Immature natural killer cell (primary cell): ENCODE measurements at places on chromosomes 12 and 14.

GRCh38 chr14:104724407-104724980 is 465 bp downstream of the ADSS1 start:
- no peak for DNase-seq

- no peak for DNase-seq
Observed at GRCh38 chr14:23639891-23640523, 3.8 kb downstream of the DHRS2 start.

DNA sequence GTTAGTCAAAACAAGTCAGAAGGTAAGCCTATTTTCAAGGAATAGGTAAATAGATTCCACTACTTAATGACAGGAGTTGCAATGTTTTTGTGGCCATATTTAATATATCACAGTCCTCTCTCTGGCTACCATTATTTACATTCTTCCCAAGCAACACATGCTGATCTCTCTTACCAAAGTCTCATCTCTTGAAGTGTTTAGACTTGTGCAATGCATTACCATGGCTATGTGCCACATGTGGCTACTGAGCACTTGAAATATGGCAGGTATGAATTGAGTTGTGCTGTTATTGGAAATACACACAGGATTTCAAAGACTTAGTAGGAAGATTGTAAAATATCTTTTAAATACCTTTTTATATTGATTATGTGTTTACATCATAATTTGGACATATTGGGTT is 262.4 kb upstream of the PDE3A start:
- DNase-seq = no peak

DNA sequence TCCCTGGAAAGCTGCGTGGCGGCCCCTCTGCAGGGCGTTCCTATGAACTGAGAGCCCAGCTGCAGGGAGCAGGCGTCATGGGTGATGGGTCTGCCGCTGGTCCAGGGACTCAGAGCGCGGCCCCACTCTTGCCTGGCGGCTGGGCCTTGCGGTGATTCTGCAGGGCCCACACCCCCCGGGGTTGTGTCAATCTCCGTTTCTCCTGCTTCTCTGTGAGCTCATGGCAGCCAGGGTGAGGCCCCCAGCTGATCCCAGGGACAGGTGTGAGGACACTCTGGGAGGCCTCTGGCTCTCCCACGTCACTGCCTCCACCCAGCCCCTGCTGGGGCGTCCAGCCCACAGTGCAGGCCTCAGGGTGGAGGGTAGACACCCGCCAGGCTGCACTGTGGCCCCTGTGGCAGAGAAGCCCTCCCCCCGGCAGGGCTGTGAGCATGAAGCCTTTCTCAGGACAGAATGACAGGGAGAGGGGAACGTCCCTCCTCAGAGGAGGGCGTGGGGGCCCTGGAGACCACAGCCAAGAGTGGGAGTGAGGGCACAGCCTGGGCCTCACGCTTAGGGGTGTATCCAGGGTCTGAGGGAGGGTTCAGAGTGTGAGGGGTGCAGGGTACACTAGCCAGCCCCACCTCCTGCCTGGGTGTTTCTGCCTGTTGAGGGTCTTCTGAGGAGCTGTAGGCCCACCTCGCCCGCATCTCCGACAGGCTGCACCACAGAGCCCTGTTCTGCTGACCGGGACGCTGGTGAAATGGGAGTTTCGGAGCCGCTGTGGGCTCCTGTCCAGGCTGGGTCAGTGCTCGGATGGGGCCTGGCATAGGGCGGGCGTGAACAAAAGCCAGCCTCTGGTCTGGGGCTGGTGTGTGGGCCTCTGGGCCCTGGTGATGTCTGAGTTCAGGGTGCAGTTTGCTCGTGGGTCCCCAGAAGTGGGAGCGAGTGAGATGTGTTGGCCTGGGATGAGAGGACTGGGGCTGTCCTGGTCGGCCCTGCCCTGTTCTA is 26.7 kb upstream of the CRIP2 start:
- DNase-seq = no peak

DNA sequence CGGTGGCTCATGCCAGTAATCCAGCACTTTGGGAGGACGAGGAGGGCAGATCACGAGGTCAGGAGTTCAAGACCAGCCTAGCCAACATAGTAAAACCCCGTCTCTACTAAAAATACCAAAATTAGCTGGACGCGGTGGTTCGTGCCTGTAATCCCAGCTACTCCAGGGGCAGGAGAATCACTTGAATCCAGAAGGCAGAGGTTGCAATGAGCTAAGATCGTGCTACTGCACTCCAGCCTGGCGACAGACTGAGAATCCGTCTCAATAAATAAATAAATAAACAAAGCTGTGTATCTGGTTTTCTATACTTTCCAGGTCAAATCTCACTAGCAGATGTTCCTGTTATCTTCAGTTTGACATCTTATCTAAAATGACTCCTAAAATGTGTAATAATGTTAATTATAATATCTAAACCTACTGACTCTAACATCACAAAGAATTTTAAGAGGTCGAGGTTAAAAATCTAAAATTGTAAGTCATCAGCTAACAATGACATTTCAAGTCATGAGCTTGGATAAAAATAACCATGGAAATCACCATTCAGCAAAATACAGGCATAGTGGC is 2.4 kb upstream of the SRP54 start:
- DNase-seq = no peak

- DNase-seq = no peak
Observed at GRCh38 chr12:123094349-123095077, 56.4 kb downstream of the PITPNM2 start.

DNA sequence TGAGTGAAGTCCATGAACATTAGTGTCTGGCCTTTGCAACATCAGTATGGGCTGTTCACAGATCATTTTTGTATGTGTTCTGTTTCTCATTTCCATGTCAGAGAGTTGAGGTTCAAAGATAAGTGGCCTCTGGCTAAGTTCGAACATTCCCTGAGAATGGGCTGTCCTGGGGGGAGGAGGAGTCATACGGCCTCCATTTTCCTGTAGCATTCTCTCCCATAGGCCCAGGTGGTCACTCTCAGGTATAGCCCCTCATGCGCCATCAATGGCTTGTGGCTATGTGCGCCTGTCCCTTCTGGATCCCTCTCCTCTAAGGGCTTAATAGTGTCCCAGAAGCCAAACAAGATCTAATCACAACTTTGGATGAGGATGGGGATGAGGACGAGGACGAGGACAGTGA is 165.0 kb downstream of the PAX9 start:
- no peak for DNase-seq

- no peak for DNase-seq
Observed at GRCh38 chr12:129312048-129312447, 458.8 kb downstream of the GLT1D1 start.

GRCh38 chr12:95837240-95838038 is 21.3 kb upstream of the SNRPF start:
- DNase-seq = no peak

DNA sequence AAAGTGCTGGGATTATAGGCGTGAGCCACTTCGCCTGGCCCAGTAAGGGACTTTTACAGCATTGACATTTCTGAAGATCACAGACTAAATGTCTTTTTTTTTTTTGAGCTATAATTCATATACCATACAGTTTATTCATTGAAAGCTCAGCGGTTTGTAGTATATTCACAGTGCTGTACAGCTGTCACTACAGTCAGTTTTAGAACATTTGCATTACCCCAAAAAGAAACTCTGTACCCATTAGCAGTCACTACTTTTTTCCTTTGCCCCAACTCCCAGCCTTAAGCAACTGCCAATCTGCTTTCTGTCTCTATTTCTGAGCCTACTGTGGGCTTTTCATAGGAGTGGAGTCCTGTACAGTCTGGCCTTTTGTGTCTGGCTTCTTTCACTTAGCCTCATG is 8.2 kb downstream of the BRI3BP start:
- no peak for DNase-seq

DNA sequence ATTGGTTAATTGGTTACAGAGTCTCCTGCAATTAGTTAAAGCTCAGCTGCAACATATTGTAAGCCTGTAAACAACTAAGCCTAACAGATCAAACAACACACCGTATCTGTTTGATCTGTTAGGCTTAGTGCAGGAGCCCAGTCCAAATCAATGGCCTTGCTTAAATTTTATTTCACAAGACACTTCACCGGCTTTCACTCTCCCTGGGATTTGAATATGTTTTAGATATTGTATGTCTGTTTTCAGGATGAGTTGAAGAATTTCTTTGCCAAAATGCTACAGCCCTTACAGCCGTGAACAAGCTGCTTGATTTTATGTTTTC is 5.5 kb upstream of the RNASE1 start:
- DNase-seq = no peak

GRCh38 chr14:87468531-87468930 is 524.5 kb downstream of the GALC start:
- no peak for DNase-seq

DNA sequence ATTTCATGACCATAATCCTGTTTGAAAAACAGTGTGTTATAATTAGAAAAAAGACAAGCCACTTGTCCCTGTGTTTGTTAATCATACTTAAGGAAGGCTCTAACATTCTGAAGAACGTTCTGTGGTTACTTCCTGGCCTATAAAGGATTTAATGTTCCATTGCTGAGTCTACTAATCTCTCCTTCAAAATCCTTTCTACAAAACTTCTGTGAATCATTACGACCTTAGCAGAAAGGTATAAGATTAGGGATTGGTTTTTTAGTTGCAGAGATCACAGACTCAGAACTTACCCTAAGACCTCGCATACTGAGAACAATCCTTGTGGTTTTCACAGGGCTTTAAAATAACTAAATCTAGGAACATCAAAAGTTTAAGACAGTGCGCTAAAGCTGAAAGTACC is 48.3 kb downstream of the TMCC3 start:
- no peak for DNase-seq

DNA sequence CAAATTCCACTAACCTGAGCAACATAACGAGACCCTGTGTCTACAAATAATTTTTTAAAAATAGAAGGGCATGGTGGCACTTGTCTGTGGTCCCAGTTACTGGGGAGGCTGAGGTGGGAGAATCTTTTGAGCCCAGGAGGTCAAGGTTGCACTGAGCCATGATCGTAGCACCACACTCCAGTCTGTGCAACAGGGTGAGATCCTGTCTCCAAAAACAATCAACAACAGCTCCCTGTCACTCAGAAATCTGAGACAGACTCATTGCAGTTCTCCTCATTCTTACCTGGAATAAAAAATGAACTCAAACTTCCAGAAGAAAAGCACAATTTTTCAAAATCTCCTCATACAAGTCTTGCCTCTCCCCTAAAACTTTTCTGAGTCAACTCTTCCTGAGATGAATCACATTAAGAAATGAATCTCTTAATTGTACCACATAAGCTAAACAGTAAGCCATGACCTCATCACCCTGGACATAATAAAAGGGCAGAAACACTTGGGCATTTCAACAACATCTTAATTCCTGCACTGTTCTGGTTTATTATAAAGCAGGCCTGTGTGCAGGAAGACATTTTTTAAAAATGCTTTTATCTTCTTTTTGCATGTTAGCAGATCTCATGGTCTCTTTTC is 214.3 kb upstream of the CDKN3 start:
- DNase-seq = no peak

DNA sequence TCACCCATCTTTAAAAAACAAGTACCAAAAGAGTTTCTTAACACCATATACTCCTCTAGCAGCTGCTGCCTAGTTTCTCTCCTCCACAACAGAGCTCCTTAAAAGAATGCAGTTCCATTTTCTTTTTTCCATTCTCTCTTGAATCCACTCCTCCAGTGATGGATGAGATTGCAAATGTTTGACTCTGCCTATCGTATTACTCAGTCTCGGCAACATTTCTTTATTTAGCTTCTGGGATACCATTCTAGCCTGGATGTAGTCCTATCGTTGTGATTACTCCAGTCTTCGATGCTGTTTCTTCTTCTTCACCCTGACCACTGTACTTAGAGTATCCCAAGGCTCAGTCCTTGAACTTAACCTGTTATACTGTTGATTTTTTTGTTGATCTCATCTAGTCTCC is 30.8 kb downstream of the CAND1 start:
- DNase-seq = no peak

GRCh38 chr14:33393895-33394368 is 455.3 kb downstream of the NPAS3 start:
- DNase-seq = no peak

DNA sequence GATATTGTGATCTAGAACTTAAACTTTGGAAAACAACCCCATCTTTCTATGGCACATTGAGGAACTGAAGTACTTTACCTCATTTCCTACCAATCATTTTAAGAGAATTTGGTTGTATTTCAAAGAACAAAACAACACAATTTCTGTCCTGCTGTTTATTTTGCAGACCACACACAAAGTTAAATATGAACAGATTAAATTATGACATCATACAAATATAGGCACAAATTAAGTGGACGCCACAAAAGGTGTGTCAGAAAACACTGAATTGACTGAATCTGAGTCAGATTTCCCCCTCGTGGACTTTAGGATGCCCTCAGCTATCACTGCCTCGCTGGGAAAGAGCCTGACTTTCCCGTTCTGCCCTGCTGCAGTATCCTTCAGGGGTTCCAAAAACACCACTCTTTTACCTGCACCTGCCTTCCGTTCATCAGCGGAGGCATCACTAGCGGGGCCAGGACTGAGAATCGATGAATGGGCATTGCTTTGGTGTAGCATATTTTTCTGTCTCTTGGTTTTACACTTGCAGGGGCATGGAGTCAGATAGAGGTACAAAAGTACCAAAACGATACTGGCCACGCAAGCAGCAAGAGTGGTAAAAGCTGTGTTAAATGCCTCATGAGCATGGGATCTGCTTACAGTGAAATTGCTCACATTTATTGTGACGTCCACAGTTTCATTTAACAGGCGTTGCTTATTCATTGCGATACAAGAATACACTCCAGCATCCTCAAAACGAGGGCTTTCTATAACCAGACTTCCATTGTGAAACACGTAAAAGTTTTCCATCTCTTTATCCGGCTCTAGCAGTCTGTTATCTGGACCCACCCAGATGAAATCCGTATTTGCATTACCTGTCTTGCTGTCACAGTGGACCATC is 2.0 kb upstream of the PCED1B start:
- DNase-seq = no peak

DNA sequence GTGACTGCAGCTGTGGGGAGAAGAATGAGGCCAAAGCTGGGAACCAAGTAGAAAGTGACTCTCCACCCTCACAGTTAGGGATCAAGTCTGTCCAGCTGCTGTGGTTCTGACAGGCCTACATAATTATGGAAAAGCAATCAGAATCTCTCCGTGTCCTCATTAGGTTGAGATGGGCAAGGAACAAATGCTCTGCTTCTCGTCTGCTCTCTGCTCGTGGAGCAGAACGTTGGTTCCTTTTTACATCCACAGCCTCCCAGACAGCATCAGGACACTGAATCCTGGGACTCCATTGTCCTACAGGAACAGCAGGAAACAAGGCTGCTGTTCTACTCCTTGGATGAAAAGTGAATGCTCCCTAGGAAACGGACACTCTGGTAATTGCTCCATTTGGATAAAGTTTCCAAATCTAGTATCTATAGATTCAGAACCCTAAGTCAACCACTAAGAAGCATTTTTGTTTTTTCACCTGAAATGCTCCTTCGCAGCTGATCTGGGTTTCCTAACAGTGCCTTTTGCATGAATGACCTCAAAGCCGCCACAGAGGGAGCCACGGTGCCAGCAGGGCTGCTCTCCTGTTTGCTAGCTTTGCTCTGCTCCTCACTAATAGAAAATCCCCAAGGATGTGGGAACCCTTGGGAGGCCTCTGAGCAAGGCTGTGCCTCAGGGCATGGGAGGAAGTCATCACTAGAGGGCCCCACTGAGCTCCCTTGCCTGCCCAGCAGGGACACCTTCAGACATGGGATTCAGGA is 102.0 kb downstream of the EGLN3 start:
- DNase-seq = no peak
